ENCODE measurements at places on chromosomes 11 and 22. TPM values are rescaled to one million over a fixed set of nuclear protein-coding genes. Genes with fewer than 3 reads are reported as not detected.

DNA sequence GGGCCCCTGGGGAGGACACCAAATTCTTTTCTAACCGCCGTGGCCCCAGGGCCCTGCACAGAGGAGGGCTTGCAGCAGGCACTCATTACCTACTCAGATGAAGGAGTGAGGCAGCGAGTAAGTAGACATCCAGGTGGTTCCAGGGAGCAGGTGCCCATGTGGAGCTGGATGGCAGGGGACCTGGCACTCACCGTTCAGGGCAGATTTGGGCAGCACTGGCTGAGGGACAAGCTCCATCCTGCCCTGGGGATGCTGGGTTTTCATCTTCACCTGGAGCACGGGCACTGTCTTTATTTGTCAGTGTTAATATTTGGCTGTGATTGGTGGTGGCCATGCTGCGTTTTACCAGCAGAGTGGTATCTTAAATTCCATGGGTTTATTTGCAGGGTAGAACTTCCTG, 1182.7 kb downstream of the BRD1 start:
- DNase-seq, result no peak

- DNase-seq, result no peak
Measured at GRCh38 chr11:110766316-110766715, 54.1 kb upstream of the ARHGAP20 start.

GRCh38 chr11:7651140-7651551, 22.2 kb downstream of the CYB5R2 start:
- no peak for DNase-seq

OR2AG1 gene
- not detected for polyA plus RNA-seq

DNA sequence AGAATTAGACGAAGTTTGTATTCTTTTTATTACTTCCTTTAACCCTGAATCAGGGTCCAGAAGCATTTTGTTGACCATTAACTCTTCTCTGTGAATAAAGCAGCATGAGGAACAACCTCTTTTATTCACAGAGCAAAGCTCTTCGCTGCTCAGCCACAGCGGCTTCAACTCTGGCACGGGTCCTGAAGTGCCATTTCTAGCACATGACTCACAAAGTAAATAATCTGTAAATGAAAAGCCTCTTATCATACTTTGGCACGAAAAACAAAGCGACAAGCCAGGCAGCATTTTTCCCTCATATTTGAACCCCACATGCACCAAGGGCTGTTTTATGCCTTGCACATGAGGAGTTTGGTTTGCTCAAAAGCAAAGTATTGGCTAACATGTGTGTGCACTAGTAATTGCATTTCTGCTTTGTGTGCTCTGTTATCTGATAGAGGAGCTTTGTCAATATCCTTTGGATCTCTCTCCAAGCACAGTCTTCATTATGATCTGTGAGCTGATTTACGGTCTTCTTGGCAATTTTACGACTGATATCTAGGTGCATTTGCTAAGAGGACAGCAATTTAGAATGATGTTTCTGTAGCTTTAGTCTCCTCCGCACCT, 33.0 kb upstream of the APOBEC3A start:
- DNase-seq, result peak; percentile 89

DNA sequence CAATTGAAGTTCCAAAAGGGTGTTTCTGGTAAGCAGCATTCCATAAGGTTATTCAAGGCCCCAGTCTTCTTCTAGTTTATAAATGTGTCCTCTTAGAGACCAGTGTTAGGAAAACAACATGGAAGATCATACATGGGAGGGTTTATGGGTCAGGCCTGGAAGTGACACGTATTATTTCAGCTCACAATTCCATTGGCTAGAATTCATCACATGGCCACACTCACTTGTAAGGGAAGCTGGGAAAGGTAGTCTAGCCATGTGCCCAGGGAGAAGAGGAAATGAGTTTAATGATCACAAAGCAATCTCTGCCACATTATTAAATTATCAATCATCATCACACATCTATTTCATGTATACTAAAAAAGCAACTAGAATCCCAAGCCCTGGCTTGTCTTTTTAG, 181.7 kb upstream of the TBCEL start:
- no peak for DNase-seq

DNA sequence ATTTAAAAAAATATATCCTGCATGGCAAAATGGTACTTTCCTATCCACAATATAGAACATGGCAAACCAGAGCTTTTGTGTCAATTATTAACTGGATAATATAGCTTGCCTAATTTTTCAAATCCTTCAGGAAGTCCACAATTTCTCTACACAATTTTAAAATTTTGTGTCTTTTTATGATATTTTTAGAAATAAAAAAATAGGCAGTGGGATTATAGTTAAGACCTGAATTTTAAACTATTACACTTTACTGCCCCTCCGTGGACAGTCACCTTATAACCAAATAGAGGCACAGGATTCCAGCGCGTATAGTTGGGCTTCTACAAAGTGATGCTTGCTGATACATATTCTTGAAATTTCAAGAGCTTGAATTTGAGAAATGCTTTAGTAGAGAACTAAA, 2.1 kb upstream of the DMC1 start:
- DNase-seq, result no peak

TRIM6 gene
- polyA plus RNA-seq, result 2.6 TPM
